Thyroid gland (tissue), 4 donors: ENCODE measurements at places on chromosomes 7 and 10.

DNA sequence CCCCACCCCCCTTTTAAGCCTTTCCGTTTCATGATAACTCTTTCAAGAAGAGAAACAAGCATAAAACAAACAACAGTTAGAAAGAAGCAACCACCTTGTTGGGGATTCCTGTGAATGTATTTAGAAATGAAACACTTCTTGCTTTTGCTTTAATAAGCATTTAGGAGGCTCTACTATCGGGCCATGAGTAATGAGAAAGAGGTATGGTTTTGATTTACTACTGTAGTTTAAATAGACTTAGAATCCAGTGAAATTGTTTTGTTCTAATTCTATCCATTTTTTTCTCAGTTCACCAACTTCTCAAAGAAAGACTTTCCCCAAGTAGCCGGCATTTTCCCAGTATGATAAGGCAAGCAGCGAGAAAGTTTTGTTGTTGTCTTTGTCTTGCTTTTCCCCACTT lies 168.7 kb upstream of the HABP2 start:
- H3K4me3 ChIP-seq: no peak overlapping the region
- no peaks in the 10 kb centered on the region for H3K36me3 ChIP-seq
- H3K4me1 ChIP-seq: peaks cover 4% of the 10 kb centered on the region
- H3K27me3 ChIP-seq: no peaks in the 10 kb centered on the region
- DNase-seq: no peak
- H3K27ac ChIP-seq: no peak overlapping the region

GRCh38 chr7:28413011-28413410 lies 693 bp downstream of the CREB5 start:
- H3K4me1 ChIP-seq: peaks cover 25% of the 10 kb centered on the region
- peaks cover 5% of the 10 kb centered on the region for H3K27me3 ChIP-seq
- no peak overlapping the region for H3K4me3 ChIP-seq
- no peak overlapping the region for H3K27ac ChIP-seq
- H3K36me3 ChIP-seq: no peaks in the 10 kb centered on the region

DNA sequence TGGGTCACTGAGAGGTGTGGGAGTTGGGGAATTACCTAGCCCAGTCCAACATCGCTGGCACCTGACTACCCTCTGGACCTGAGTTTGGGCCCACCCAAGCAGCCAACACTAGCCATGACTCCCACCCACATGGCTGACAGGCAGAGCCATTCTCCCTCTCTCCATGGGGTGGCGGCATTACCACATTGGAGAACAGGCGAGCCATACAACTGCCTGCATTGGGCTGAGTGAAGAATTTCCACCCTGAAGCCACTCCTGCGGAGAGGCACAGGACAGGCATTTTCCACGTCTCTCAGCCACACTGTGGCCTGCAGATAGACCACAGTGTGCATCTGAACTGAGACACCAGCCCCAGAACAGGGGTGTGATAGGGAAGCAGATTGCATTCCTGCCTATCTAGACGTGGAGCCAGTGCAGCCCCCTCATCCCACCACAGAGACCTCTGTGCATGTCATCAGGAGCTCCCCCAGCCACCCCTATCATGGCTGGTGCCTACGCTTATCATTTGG lies 58.2 kb upstream of the ANTXRL start:
- H3K4me3 ChIP-seq: no peak overlapping the region
- peaks cover 4% of the 10 kb centered on the region for H3K4me1 ChIP-seq
- peak; percentile 80 for DNase-seq

DNA sequence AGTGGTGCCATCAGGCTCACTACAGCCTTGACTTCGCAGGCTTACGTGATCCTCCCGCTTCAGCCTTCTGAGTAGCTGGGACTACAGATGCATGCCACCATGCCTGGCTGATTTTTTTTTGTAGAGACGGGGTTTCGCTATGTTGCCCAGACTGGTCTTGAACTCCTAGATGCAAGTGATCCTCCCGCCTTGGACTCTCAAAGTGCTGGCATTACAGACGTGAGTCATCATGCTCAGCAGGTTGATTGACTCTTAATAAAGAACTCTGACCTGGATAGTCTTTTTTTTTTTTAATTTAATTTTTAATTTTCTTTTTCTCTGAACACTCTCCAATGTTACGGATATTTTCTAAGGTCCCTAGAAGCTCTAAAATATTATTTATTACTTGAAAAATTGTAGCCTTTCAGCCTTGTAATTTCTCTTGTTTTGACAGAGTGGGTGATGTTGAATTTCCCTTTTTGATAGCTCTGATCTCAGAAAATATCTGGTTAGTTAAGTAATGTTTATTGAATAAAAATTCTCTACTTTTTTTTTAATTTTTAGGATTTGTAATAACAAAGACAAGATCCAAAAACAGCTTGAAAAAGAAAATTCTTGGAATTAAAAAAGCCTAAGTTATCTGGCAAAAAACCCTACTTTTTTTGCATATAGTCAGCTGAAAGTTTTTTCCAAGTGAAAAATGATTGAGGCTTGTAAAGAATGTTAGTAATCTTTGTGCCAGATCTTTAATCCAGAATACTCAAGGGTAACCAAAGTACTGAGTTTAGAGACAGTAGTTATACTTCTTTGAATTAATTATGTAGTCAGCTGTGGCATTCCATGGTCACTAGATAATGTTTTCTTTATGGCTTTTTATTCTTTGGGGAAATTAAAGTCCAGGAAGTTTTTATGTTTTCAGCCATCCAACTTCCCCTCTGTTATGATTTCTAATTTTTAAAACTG lies 26.7 kb downstream of the TBC1D12 start:
- no peak overlapping the region for H3K27ac ChIP-seq
- no peaks in the 10 kb centered on the region for H3K36me3 ChIP-seq
- no peak for DNase-seq

DNA sequence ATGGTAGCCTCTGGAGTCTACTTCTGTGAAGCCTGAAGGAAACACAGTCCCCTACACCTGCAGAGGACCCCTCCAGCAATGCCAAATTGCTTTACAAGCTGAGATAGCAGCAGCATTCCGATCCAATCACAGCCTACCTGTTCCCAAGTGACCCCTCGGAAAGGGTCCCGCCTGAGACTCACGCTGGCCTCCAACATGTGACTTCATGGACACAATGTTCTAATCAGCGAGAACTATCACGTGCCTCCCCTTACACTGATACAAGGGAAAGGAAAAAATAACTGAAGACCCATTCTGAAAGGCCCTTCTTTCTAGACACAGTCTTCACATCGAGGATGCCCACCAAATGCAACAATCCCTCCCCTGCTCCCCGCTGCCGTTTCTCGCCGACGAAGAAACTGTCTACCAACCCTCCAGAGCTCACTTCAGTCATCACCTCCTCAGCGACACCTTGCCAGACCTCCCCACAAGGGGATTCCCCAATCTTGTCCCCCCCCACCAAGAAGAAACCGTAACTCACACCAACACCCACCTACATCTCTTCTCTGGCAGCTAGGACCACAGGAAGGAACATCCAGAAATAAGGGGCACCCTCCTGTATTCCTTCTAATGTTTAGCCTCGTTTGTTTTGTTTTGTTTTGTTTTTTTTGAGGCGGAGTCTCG lies 1.8 kb downstream of the SNX8 start:
- no peak for DNase-seq
- H3K27ac ChIP-seq: no peak overlapping the region
- no peaks in the 10 kb centered on the region for H3K4me1 ChIP-seq
- no peaks in the 10 kb centered on the region for H3K27me3 ChIP-seq
- no peak overlapping the region for H3K4me3 ChIP-seq
- no peaks in the 10 kb centered on the region for H3K36me3 ChIP-seq

- no peaks in the 10 kb centered on the region for H3K27me3 ChIP-seq
- no peak overlapping the region for H3K27ac ChIP-seq
- H3K36me3 ChIP-seq: no peaks in the 10 kb centered on the region
- no peaks in the 10 kb centered on the region for H3K4me1 ChIP-seq
Measured at GRCh38 chr7:158031867-158032308, 555.7 kb downstream of the PTPRN2 start.

DNA sequence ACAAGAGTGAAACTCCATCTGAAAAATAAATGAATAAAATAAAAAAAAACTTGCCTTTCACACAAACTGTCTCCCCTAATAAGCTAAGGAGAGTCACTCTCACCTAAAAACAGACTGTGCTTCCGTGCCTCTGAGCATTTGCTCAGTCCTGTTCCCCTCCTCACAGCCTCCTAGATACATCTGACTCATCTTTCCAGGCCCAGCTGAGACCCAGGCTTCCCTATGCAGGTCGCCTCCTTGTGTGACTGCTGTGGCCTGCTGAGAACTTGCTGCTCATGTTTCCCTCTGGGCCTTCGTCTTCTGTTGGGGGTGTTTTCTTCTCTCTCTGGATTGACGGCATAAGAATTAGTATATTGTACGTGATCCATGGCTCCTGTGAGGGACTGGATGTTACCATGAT lies 777.7 kb downstream of the LRMDA start:
- DNase-seq: no peak
- H3K4me3 ChIP-seq: no peak overlapping the region
- H3K27me3 ChIP-seq: no peaks in the 10 kb centered on the region
- no peaks in the 10 kb centered on the region for H3K36me3 ChIP-seq
- H3K4me1 ChIP-seq: no peaks in the 10 kb centered on the region

- H3K36me3 ChIP-seq: no peaks in the 10 kb centered on the region
- H3K27ac ChIP-seq: no peak overlapping the region
- no peak for DNase-seq
- H3K27me3 ChIP-seq: no peaks in the 10 kb centered on the region
- no peak overlapping the region for H3K4me3 ChIP-seq
Measured at GRCh38 chr7:18287482-18287881, 208.1 kb upstream of the HDAC9 start.

GRCh38 chr10:75972491-75973276 lies 541.3 kb downstream of the LRMDA start:
- no peak overlapping the region for H3K27ac ChIP-seq
- H3K36me3 ChIP-seq: no peaks in the 10 kb centered on the region
- H3K4me3 ChIP-seq: no peak overlapping the region
- H3K4me1 ChIP-seq: peaks cover 6% of the 10 kb centered on the region

GRCh38 chr10:123272171-123272570 lies 118.0 kb downstream of the BUB3 start:
- H3K36me3 ChIP-seq: no peaks in the 10 kb centered on the region
- H3K27me3 ChIP-seq: no peaks in the 10 kb centered on the region
- no peaks in the 10 kb centered on the region for H3K4me1 ChIP-seq
- no peak for DNase-seq

- H3K27me3 ChIP-seq: no peaks in the 10 kb centered on the region
- no peaks in the 10 kb centered on the region for H3K36me3 ChIP-seq
- no peak overlapping the region for H3K4me3 ChIP-seq
- DNase-seq: no peak
- H3K27ac ChIP-seq: no peak overlapping the region
Measured at GRCh38 chr10:26457088-26457487, 18.9 kb downstream of the APBB1IP start.

DNA sequence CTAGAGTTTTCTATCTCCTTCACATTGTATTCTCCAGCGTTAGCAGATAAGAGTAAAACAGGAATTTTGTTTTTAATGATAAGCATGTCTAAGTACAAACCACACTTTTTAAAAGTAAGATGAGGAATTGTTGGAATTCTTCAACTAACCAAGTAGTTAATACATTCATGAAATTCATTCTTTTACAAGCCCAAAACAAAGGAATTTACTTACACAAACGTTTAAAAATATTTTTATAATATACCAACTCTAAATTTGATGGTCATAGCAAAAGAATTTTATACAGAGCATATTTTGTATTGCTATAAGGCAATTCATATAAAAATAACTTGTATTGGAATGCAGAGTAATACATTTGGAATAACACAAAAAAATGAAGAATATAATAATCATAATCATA lies 51.3 kb downstream of the TWIST1 start:
- no peak overlapping the region for H3K27ac ChIP-seq
- no peaks in the 10 kb centered on the region for H3K36me3 ChIP-seq
- no peak overlapping the region for H3K4me3 ChIP-seq
- no peaks in the 10 kb centered on the region for H3K27me3 ChIP-seq
- no peak for DNase-seq

DNA sequence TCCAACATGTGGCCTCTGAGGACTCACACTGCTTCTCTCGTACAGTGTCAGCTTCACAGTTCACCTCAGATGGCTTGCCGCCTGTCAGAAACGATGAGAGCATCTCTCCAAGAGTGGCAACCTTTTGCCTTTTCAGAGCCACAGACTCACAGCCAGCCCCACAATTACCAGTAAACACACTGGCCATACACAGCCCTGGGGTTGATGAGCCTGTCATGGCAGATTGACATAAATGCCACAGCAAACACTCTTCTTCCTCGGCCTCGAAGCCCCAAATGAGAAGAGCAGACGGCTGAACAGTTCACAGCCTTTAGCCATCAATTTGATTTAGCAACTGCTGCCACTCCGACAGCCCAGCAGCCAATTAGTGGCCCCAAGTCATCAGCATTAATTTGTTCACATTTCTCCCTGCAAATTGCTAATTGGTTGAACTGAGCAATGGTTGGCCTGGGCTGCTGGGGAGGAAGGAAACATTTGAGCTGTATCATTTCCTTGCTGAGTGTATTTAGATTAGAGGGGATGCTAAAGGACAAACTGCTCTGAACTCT lies 1142.9 kb downstream of the SORCS3 start:
- no peaks in the 10 kb centered on the region for H3K27me3 ChIP-seq
- no peaks in the 10 kb centered on the region for H3K4me1 ChIP-seq

- no peaks in the 10 kb centered on the region for H3K27me3 ChIP-seq
- H3K36me3 ChIP-seq: no peaks in the 10 kb centered on the region
- H3K27ac ChIP-seq: no peak overlapping the region
- no peak for DNase-seq
- no peaks in the 10 kb centered on the region for H3K4me1 ChIP-seq
- H3K4me3 ChIP-seq: no peak overlapping the region
Measured at GRCh38 chr7:124922200-124922599, 7.4 kb downstream of the POT1 start.

DNA sequence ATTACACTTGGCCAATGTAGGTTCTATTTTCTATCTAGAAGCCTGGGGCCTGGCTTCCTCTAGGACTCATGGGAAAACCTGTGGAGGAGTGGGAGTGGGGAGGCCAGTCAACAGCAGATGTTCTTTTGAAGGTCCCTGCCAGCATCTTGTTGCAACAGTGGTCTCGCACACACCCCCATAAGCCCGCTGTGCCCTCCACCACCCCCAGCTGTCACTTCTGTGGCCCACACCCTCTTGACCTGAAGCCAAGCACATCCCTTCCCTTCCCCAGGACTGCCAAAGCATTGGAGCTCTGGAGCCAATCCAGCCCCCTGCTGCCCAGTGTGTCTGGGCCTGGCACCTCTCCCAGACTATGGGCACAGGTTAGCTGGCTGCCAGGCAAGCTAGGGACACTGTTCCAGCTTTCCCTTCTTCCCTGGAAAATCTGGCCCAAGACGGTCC lies 1.9 kb upstream of the STX1A start:
- H3K4me3 ChIP-seq: no peak overlapping the region
- peak; percentile 96 for DNase-seq
- H3K36me3 ChIP-seq: no peaks in the 10 kb centered on the region
- no peaks in the 10 kb centered on the region for H3K27me3 ChIP-seq

- DNase-seq: no peak
- H3K4me3 ChIP-seq: no peak overlapping the region
- no peak overlapping the region for H3K27ac ChIP-seq
- H3K36me3 ChIP-seq: no peaks in the 10 kb centered on the region
- no peaks in the 10 kb centered on the region for H3K27me3 ChIP-seq
Measured at GRCh38 chr7:144671429-144671828, 164.4 kb downstream of the TPK1 start.
